GDM1 (cell line): ENCODE measurements at places on chromosomes 12 and 14.

DNA sequence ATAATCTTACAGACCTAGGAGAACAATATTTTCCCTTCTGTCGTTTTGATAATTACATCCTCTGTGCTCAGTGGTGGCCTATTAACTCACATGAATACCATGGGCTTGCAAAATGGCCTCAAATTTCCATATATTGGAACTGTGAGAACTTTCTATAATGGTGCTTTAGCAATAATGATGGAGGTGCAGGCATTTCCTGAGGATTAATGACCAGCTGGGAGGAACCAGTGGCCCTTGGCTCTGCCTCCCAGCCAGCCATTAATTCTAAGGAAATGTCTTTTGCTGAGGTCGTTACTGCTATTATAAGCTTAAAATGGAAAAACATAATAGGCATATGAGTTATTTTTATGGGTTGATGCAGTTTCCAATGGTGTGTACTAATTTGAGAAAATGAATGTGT, 33.6 kb downstream of the HMGA2 start:
- no peak for DNase-seq

DNA sequence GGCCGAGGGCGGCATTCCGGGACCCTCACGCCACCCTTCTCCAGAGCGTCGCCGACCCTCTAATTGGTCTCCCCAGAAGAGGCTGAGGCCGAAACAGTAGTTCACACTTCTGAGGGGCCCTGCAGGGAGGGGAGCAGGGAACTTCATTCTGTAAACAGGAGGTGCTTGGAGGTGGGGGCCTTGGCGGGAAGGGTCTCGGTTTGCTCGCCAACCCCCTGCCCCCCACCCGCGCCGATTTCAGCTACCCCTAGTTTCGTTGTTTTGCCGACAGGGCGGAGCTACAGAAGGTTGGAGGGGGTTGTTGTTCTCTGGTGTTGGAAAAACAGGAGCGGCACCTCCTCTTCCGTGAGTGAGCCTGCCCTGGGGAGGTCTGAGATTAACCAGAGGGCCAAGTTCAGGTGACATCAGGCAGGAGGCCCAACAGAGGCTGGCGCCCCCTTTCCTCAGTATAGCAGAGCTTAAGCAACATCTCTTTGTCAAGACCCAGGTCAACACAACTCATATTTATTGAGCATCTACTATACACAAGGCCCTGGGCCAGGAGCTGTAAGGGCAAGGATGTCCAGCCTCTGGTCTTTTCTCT, 682 bp downstream of the ERBB3 start:
- DNase-seq = no peak

DNA sequence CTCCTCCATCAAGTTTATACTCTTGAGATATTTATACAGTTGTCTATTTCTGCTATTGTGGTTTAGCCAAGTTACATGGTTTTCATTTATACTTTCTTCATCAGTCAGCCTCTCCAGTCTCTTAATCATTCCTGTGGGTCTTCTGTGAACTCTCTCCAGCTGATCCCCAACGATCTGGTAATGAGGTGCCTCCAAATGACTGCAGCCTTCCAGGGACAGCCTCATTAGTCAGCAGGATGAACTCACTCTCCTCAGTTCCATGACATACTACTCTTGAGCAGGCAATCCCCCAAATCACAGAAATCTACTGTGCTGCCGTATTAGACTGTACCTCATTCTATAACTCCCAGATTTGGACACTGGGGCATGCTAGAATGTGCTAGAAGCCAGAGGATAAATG, 15.3 kb downstream of the AREL1 start:
- no peak for DNase-seq

- peak; percentile 36 for DNase-seq
Observed at GRCh38 chr14:76782885-76783566, 21.8 kb downstream of the VASH1 start.

DNA sequence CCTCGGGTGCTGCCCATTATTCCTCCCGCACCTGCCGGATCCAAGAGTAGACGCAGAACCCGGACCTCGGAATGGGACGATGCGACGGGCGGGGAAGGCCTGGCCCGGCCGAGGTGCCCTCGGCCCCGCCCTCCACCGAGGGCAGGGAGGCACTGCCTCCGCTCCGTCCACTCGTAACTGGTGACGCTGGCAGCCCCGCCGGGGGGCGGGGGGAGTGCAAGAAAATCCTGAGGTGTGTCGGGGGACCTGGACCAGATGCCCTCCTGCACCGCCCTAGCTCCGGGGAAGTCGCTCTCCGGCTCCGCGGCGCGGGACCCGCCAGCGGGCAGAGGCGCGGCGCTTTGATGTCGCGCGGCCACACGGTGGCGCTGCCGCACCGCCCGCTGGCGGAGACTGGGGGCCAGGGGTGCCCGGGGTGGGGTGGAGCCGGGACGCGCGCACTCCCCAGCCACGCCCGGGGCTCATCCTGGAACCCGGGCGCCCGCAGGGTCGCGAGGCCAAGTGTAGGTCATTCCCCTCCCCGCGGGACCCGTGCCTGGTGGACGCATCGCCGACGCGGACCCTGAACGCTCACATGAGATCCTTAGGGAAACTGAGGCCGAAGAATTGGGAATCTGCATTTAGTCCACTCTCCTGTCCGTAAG, 202.8 kb downstream of the TTC8 start:
- no peak for DNase-seq

GRCh38 chr14:69183735-69184134, 7.6 kb upstream of the EXD2 start:
- DNase-seq = no peak

- DNase-seq = peak; percentile 40
Observed at GRCh38 chr14:68377459-68377858, 415.4 kb downstream of the ZFP36L1 start.

DNA sequence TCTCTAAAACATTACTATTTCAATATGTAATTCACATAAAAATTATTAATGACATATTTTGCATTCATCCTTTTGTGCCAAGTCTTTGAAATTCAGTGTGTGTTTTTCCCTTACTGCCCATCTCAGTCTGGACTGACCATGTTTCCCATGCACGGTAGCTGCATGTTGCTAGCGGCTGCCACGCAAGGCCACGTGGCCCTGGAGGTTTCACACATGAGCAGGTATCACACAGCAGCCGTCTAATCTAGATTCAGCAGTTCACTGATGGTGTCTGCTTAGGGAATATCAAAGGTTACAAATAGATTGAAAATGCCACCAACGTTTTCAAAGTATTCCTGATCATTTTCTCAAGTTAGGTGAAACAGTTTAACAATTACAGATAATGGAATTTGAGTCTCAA, 234.8 kb upstream of the FKBP4 start:
- DNase-seq = no peak

DNA sequence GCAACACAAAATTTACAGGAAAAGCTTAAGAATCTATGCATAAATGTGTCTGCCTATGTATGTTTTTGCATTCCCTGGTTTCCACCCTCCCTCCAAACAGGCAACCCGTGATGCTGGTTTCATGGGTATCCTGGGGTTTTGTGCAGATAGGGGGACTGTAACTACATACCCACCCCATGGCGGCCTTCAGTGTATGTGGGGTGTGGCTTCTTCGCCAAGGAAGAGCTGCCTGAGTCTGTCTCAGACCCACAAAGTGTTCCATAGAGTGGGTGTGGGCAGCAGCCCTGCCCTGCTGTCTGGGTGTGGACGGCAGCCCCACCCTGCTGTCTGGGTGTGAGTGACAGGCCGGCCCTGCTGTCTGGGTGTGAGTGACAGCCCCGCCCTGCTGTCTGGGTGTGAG, 174.8 kb downstream of the ADGRD1 start:
- no peak for DNase-seq

GRCh38 chr12:92675092-92675865, 27.5 kb upstream of the PLEKHG7 start:
- DNase-seq = no peak

- DNase-seq = no peak
Observed at GRCh38 chr12:124229520-124229919, 65.4 kb upstream of the RFLNA start.

- DNase-seq = no peak
Observed at GRCh38 chr12:128664501-128664900, 159.3 kb downstream of the SLC15A4 start.

- no peak for DNase-seq
Observed at GRCh38 chr12:16349131-16349460, 1.7 kb downstream of the MGST1 start.

DNA sequence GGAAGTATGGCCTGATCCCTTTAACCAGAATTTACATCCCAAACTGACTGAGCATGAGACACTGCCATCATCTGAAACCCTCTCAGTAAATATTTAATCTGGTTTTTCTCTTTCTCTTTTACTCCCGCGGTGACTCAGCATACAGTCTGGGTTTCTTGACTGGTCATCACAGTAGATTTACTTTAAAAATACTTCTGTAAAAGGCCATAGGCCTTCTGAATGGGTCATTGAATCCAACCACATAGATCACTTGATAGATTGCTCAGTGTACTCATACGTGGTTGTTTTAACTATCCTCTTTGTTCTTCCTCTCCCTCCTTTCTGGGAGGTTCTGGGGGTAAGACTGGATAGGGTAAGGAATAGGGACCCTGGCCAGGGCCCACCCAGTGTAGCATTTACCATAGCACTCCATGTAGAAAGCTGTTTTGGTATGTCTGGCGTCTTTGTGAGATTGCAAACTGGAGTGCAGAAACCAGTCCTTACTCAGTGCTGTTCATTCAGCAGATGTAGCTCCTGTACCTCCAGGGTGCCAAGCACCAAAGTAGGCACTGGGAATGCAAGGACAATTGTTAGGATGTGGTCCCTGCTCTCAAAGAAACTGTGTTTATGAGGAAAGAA, 165.7 kb downstream of the SRGAP1 start:
- no peak for DNase-seq

DNA sequence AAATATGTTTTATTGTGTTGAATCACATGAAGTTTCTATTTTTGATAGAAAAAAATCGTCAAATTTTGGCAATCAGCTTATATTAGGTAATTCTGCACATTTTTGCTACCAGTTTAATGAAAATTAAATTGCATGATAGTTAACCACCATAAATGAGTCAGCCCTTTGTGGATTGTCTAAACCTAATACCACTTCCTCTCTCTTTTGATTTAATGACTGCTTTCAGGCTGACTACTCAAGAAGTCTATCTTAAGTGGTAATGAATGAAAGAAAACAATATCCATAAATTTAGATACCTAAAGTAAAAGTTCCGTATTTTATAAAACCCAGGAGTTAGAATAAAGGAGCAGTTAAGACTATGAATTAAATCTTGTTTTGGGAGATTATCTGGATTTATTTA, 450.5 kb downstream of the TMEM117 start:
- no peak for DNase-seq

DNA sequence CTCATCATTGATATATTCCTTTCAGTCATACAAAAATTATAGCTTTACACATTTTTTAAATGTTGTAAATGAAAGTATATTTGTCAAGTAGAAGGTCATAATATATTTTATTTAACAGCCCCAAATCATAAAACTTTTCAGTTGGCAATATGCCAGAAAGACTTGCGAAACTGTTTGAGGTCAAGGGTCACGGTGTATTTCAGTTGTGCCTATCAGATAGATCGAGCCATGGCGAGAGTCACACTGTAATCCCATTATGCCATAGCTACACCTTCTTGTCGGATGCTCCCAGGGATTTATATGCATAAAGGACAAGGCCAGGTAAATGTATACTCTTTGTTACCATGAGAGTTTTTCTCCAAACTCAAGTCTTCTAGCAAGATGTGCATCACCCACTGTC, 26.7 kb upstream of the G2E3 start:
- no peak for DNase-seq

- DNase-seq = no peak
Observed at GRCh38 chr12:53688134-53688533, 12.3 kb upstream of the ATP5MC2 start.

DNA sequence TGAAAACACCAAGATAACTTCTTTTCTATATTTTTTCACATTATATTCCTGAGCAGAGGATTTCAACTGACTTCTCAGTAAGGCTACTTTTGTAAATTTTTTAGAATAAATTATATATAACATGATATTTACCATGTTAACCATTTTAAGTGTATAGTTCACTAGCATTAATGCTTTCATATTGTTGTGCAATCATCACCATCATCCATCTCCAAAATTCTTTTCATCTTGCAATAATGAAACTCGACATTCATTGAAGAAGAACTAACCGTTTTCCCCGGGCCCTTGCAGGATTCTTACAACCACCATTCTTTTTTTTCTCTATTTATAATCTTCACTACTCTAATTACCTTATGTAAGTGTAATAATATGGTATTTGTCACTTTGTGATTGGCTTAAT, 1036.1 kb downstream of the LRFN5 start:
- DNase-seq = no peak

GRCh38 chr12:1912580-1913376, 5.7 kb downstream of the CACNA2D4 start:
- DNase-seq = no peak
